ENCODE measurements at places on chromosomes 3 and 15.

DNA sequence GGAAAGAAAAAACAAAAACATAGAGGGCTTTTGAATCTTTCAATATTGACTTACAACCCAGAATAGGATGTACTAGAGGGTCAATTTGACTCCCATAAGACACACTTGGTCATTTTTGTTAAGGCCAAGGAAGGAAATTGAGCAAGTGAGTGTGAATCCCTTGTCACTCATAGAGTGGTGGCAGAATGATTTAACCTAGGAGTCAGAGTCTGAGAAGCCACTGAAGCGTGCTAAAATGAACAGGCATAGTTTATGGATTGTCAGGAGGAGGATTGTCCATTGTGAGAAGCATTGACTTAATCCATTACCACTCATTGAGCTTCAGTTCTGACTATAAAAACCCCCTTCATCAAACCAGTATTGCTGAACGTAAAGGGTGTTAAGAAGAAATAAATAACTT is 8.2 kb upstream of the GCSAM start:
- DNase-seq, result no peak

DNA sequence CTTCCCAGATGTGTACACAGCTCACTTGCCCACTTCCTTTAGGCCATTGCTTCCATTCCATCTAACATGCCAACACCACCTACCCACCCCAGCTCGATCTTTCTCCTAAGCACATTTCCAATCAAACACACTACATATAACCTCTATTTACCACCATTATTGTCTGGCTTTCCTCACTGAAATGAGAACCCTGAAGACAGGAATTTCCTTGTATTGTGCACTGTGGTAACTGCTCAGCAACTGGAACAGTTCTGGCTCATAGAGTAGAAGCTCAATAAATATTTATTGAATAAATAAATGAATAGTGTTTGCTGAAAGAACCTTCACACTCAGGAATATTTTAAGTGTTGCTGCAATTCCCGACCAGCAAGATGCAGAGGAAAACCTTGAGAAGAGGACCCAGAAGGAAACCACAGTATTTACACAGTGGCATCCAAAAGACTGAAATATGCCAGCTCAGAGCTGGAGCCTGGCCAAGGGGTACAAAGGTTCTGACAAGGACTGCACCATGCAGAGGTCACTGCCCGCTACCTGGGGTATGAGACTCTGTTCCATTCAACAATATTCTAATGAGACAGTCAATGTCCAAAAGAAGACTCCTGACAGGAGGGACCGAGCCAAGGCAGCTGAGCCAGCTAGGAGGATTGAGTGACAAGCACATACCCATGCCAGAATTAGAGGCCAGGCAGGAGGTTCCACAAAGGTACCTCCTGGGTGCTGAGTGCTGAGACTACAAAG is 168.8 kb downstream of the NUP210 start:
- no peak for DNase-seq

GRCh38 chr3:197027151-197027895 is 2.3 kb downstream of the MELTF start:
- no peak for DNase-seq

DNA sequence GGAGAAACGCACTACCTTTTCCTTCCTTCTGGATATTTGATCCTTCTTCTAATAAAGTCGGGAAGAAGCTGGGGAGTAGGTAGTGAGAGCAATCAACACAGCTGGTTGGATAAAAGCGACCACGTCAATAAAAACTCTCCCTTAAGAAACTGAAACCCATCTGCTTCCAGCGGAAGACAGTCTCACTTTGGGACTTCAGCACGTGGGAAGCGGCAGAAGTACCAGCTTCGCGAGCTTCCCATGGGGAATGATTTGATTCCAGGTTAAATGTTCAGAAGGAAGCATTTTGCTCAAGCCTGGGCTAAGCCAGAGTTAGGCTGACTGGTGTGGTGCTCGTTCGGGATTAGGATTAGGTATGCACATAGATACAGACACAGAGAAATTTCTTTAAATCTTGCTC is 262.3 kb upstream of the LYSMD4 start:
- DNase-seq, result no peak
